NCI-H1092 (cell line): ENCODE measurements at places on chromosomes 7 and 10.
A peak's percentile ranks its signal among the peaks of the same experiment; 100 is the strongest.

DNA sequence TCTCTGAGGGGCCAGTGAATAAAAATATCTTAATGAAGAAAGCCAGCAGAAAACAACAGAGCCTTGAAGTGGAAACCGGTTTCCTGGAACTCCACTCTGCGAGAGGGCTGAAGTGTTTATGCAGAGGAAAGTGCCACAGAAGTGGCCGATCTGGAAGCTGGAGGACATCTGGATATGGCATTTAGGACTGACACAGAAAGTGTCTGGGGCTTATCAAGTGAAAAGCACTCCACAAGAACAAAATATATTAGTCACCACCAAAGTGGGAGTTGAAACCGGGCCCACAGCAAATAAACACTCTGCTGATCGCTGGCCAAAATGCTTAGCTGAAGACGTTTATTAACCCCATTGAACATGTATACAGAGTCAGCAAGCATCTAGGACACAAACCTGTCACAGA is 7.8 kb downstream of the NOD1 start:
- peak; percentile 65 for DNase-seq

GRCh38 chr10:114967071-114967470 is 29.1 kb downstream of the TRUB1 start:
- DNase-seq = no peak

- DNase-seq = no peak
Observed at GRCh38 chr10:118937226-118937625, 92.3 kb upstream of the NANOS1 start.

DNA sequence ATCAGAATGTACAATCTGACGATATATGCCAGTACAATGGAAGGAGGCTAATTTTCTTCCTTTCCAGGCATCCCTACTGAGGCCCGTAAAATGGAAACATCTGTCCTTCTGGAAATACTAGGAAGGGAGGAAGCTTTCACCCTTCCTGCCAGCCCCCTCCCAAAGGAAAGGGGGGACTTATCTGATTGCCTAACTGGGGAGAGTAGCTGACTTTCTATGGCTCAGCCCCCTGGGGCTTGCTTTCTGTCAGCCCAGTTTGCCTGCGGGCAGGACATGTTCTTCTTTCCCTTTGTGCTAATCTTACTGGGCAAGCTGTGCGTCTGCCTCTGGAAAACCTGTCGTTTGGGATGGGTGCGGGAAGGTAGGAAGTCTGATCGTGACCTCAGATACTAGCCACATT is 508.9 kb downstream of the SUGCT start:
- no peak for DNase-seq

GRCh38 chr7:26375726-26376174 is 84.1 kb downstream of the SNX10 start:
- peak; percentile 79 for DNase-seq

DNA sequence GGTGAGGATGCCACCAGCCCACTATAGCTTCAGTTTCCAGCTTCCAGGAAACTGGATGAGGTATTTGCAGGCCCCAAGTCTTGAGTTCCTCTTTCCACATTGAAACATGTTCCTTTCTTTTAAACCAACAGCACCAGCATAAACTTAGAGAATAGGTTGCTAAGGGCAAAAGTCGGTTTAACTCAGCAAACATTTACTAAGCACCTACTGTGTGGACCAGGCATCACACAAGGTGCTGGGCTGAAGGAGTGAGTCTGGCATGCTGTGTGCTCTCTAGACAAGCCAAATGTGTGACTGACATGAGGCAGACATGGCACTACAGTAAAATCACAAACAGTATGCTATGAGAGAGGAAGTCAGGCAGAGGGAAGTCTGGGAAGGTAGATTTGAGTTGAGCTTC is 11.0 kb upstream of the RASSF4 start:
- DNase-seq = no peak

- no peak for DNase-seq
Observed at GRCh38 chr10:119518176-119518575, 24.3 kb downstream of the RGS10 start.
